AG10803 (cell line): ENCODE measurements at places on chromosomes 13 and 19.
A peak's percentile ranks its signal among the peaks of the same experiment; 100 is the strongest.

DNA sequence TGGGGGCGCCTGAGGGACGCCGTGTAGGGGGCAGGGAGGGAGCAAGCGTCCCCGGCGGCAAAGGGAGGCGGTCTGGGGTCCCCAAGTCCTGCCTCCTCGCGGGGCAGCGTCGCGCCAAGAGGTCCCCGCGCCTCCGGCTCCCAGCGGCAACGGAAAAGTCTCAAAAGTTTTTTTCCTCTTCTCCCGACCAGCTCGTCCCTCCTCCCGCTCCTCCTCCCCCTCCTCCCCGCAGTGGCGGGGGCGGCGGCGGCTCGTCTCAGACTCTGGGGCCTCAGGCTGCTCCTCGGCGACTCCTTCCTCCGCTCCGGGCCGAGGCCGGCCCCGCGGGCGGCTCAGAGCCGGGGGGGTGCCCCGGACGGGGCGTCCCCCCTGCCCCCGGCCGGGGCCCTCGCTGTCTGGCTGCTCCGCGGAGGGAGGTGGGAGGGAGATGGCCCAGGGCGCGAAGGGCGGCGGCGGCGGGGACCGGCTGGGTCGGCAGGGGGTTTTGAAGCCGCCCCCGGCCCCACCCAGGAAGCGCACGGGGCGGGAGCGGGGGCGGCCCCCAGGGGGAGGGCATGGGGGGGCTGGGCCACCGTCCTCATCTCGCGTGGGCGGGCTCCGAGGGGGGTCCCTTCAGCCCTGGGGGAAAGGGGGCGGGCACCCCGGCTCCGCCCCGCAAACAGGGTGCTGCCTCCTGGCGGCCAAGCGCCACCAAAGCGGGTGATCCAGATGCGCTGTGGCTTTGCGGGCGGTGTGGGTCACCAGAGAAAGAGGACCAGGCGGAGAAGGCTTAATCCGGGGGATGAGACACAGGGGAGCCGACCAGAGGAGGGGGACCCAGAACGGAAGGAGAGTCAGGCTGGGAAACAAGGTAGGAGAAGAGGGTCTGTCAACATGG, at the start of gene TGFB1:
TGFB1 (minus strand) TSS at position 457 of the 877 bp plus-strand sequence. CDS start 878 bp downstream, outside the sequence.
- DNase-seq: peak; percentile 91

- DNase-seq: peak; percentile 22
These were observed 8.9 kb upstream of the MYO1F start for GRCh38 chr19:8585894-8586750.

DNA sequence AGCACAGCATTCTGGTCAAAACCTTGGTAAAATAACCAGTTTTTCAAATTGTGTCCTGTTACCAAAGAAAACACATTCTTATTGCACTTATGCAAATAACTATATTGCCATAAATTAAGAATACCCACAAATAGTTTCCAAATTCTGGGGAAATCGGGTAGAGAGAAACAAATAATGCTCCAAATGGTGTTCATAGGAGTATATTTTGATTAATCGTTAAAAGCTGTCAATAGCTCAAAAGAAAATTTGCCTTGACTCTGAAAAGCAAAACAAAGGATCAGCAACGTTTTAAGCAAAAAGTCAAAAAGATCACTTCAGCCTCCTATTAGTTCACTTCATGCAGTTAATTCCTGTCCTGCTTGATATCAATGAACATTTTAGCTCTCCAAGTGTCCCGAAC, 22.2 kb upstream of the CEACAM21 start:
- DNase-seq: no peak

DNA sequence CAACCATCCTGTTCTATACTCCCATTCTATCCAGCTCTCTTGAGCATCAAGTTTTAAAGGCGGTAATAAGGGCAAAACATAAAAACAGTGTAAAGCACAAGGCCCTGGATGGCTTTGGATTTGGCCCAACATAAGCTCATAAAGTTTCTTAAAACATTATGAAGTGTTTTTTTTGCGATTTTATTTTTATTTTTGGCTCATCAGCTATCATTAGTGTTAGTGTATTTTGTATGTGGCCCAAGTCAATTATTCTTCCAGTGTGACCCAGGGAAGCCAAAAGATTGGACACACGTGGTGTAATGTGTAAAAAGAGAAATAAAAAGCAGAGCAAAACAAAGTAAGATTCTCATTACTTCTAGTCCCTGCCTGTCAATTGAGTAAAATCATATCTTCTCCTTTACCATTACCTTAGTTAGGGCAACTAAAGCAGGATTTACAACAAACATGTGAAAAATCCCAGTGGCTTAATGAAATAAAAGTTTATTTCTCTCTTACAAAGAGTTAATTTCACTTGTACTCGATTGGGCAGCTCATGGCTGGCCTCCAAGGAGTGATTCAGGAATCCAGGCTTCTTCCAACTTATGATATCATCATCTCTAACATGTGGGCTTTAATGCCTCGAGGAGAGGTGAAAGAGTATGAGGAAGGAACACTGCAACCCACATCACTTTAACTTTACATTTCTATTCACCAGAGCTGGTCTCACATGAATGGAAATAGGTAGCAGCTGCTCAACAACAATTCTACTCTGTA, 725.2 kb upstream of the SLITRK1 start:
- peak; percentile 67 for DNase-seq

DNA sequence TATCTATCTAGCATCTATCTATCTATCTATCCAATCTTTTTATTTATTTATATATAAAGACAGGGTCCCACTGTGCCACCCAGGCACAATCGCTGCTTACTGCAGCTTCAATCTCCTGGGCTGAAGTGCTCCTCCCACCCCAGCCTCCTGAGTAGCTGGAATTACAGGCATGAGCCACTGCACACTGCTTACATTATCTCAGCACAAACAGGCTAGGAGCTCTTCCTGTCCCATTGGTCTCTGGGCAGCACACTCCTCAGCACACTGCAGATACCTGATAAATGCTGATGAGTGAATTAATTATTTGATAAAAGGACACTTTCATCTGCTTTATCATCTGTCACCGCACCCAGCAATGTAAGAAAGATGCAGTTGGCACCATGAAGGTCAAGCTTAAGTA, 16.1 kb downstream of the ZNF562 start:
- no peak for DNase-seq

- DNase-seq: no peak
These were observed 34.8 kb upstream of the C1QTNF9 start for GRCh38 chr13:24274452-24275021.

DNA sequence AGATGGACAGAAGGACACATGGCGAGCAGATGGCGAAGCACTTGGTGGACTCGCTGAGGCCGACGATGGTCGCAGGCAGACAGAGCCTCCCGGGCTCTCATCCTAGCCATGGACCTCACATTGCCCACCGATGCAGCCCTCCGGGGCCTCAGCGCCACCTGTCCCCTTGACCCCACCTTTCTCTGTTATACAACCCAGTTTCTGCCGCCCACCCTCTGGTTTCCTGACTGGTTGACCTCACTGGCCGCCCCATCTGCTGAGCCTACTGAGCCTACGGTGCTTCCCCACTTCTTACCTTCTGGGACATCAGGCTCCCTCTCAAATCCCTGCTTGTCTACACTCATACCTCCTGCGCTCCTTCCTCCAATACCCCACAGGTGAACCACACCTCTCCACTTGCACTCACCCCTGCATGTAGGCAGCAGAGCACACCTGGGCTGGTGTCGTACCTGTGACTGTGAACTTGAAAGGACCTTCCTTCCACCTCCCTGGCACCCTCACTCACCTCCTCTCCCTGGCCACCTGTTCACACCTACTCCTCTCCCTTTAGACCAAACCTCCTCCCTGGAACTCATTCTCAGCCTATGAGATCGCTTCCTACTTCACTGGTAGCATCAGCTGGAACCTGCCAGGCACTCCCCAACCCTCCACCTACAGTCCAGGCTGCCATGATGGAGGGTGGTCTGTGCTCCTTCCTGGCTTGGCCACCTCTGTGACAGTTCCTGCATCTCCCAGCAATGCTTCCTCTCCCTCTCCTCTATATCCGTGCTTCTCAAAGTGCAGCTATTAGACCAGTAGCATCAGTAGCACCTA, 36.1 kb downstream of the HPN start:
- DNase-seq: no peak

- DNase-seq: no peak
These were observed 152.1 kb downstream of the KCTD15 start for GRCh38 chr19:33948651-33949335.

GRCh38 chr13:94537740-94538630, 58.0 kb downstream of the TGDS start:
- no peak for DNase-seq

DNA sequence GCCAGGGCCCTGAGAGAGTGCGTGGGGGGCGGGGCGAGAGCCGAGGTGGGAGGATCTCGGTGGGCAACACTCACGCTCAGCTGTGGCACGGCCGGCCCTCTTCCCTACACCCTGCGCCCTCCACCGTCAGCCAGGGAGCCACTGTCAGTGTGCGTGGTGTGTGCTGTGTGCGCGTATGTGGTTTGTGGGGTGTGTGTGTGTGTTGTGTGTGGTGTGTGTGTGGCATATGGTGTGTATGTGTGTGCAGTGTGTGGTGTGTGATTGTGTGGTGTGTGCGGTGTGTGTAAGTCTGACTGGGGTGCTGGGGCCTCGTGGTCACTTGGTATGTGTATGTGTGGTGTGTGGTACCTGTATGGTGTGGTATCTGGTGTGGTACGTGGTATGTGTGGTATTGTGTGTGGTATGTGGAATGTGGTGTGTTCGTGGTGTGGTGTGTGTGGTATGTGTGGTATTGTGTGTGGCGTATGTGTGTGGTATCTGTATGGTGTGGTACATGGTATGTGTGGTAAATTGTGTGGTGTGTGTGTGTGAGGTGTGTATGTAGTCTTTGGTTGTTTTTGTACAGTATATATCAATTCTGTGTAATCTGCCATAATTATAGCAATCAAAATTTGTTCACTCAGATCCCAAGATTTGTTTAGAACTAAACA, 5.1 kb downstream of the GRK1 start:
- peak; percentile 21 for DNase-seq

DNA sequence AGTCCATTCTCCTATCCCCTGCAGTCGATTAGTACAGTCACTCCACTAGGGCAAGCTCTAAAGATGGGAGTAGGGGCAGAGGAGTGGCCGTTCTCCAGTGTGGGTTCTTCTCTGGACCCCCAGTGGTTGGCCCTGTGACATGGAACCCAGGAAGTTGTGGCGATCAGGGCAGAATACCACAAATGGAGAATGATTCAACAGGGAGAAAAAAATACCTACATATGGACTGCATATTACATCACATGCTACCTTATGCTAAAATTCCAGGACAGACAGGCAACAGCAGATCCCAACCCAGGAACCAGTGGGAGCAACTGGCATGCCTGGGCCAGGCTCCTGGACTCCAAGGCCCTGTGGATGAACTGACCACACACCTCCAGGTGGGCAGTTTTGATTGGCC, 20.4 kb downstream of the POU2F2 start:
- peak; percentile 87 for DNase-seq

DNA sequence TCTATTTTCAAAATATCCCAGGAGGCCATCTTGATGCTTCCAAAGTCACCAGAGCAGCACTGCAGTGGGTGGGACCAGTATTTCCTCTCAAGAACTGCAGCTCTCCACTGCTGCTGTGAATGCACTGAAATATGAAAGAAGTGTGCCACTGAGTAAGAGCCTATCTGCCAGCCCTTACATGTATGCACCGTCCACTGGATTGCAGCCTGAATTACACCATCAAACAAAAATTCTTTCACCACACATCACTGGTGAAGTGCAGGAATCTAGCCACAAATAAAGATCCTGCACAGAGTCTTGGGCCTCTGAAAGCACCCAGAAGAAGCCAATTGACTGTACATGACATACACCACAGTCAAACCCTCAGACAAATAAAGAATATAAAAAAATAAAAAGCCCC, 249.0 kb downstream of the LHFPL6 start:
- DNase-seq: peak; percentile 79

- DNase-seq: no peak
These were observed 7.3 kb upstream of the LINGO3 start for GRCh38 chr19:2315121-2315817.

DNA sequence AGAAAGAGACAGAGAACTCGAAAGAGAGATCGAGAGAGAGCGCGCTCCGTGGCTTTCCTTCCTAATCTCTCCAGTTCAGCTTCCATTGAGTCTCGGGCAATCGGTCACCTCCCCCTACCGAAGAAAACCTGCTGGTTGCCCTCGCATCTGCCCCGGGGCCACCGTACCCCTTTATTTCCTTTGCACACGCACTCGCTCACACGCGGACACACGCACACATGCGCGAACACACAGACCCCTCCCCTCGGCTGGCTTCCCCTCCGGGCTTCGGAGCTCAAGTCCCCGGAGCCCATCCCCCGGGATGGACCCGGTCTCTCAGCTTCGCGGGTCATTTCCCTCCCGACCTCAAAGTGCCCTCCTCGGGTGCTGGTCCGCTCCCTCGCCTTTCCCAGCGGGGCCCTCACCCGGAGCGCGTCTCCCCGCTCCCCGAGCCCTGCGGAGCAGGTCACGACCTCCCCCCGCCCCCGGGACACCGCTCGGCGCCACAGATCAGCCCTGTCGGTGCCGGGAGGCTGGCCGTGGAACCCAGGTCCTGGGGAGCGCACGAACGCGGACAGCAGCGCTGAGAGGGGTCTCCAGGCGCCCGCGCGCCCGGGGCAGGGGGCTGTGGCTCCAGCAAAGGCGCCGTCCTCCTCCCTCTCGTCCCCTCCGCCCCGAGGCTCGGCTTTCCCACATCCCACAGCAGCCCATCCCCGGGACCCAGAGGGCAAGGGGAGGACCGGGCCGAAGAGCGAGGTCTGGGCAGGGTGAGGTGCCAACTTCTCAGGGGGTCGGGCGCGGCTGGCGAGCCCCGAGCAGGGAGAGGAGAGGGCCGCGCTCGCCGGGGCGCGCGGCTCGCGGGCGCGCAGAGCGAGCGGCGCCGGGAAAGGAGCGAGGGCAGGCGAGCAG, 1.8 kb downstream of the DACH1 start:
- no peak for DNase-seq

GRCh38 chr13:76991432-76991795, 467 bp upstream of the CLN5 start:
- no peak for DNase-seq

GRCh38 chr19:38437295-38437694, 3.8 kb downstream of the RYR1 start:
- DNase-seq: no peak

DNA sequence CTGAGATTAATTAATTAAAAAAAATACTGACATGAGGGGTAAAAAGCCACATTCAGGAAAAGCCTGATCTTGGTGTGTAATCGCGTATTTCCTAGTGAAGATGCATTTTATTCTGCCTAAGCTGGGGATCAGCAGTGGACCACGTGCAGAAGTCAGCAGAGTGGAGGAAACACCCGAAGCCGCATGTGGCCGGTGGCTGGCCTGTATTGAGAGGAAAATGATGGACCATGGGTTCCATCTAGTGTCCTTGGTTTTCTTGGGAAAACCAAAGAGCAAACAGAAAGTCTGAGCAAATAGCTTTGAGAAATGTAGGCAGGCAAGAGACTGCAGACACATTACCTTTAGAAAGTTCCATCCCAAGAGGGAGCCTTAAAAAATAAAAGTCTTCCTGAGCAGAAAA, 23.7 kb upstream of the SHISA2 start:
- no peak for DNase-seq

DNA sequence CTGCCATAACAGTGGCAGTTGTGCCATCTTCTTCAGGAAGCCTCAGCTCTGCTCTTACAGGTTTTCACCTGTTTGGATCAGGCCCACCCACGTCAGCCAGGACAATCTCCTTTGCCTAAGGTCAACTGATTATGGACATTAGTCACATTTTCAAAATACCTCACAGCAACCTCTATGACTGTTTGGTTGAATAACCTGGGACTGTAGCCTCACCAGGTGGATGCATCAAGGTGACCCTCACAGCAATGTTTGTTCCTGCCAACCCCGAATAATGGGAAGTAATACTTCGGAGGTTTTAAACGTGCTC, 17.2 kb upstream of the ATP12A start:
- no peak for DNase-seq

GRCh38 chr19:369256-369655, 24.7 kb upstream of the MIER2 start:
- no peak for DNase-seq

- no peak for DNase-seq
These were observed 503 bp upstream of the SLC7A9 start for GRCh38 chr19:32869966-32870573.

- DNase-seq: peak; percentile 23
These were observed 1.5 kb downstream of the N4BP2L1 start for GRCh38 chr13:32426191-32426989.
